Ovary (tissue), 10 donors: ENCODE measurements at places on chromosomes 6 and 20. TPM values are rescaled to one million over a fixed set of nuclear protein-coding genes. Genes with fewer than 3 reads are reported as not detected.

Gene AGER
- 3.4 TPM for total RNA-seq

Gene IL17A
- total RNA-seq: not detected

Gene BHLHE23
- total RNA-seq: not detected

DNA sequence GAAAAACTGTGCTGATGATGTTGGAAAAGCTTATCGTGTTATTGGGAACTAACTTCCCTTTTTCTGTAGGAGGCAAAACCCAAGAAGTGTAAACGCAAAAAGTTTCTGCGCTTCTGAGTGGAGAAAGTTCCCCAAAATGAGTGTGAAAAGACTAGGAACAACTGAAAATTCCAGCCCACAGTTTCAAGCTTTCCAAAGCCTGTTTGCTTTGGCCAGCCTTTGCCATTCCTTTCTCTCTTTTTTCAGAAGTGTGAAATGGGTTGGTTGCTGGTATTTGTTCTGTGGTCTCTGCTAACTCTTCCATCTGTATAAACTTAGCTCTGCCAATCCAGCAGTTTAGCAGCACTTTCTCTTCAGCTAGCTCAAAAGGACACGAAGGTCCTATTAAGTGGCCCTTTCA, 491.3 kb downstream of the MAFB start:
- H3K4me3 ChIP-seq: no peak overlapping the region
- no peaks in the 10 kb centered on the region for H3K27me3 ChIP-seq
- no peak for DNase-seq
- no peak overlapping the region for H3K27ac ChIP-seq
- H3K4me1 ChIP-seq: peaks cover 3% of the 10 kb centered on the region

Gene TMEM74B
- total RNA-seq: 0.33 TPM

Gene RBBP8NL
- total RNA-seq: 0.46 TPM

GRCh38 chr6:28357036-28357435, 7.3 kb downstream of the ZKSCAN3 start:
- H3K27ac ChIP-seq: no peak overlapping the region
- H3K4me1 ChIP-seq: peaks cover 4% of the 10 kb centered on the region
- no peaks in the 10 kb centered on the region for H3K27me3 ChIP-seq

DNA sequence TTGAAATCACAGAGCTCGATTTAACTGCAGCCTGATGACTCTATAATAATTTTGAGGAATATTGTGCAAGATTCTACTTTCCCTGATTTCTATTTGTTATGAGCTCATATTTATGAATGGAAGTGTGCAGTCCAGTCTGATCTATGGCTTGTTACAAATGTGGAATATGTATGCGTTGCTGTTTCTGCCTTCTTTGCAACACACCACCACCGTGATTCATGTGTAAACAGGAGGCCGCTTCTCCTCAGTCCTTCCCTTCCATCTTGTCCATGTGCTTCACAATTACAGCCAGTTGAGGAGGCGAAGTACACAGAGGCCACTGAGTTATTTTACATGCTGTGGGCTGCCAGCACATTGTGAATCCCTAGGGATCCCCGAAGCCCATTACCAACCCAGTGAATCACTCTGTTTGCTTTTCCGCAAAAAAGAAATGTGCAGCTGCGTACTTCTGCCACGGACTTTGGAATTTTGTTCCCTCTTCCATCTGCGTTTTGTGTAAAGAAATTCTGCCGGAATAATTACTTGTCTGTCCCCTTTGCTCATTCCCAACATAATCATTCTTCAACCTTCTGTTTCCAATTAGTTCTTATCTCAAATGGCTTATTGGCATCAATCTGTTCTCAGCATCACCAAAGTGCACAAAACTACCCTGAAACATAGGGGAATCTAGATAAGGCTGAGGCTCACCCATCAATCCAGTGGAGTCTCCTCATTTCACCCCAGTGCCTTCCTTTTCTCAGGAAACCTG, 551.6 kb upstream of the CITED2 start:
- DNase-seq: no peak
- H3K4me1 ChIP-seq: no peaks in the 10 kb centered on the region
- no peaks in the 10 kb centered on the region for H3K36me3 ChIP-seq
- H3K4me3 ChIP-seq: no peak overlapping the region

Gene SLC12A5
- 1.2 TPM for total RNA-seq

- H3K4me1 ChIP-seq: no peaks in the 10 kb centered on the region
- H3K36me3 ChIP-seq: no peaks in the 10 kb centered on the region
- peak overlapping the region; percentile 58 for H3K27ac ChIP-seq
- H3K27me3 ChIP-seq: no peaks in the 10 kb centered on the region
Measured at GRCh38 chr6:75084872-75085381, 120.9 kb downstream of the COL12A1 start.

Gene RFX6
- not detected for total RNA-seq

Gene MAFB
- 29.4 TPM for total RNA-seq

GRCh38 chr20:11912659-11913415, 4.9 kb upstream of the BTBD3 start:
- H3K4me3 ChIP-seq: no peak overlapping the region
- no peak overlapping the region for H3K27ac ChIP-seq
- no peak for DNase-seq
- no peaks in the 10 kb centered on the region for H3K36me3 ChIP-seq
- peaks cover 4% of the 10 kb centered on the region for H3K4me1 ChIP-seq
